Midbrain (tissue), 1 donor: ENCODE measurements at places on chromosomes 3 and 15.

DNA sequence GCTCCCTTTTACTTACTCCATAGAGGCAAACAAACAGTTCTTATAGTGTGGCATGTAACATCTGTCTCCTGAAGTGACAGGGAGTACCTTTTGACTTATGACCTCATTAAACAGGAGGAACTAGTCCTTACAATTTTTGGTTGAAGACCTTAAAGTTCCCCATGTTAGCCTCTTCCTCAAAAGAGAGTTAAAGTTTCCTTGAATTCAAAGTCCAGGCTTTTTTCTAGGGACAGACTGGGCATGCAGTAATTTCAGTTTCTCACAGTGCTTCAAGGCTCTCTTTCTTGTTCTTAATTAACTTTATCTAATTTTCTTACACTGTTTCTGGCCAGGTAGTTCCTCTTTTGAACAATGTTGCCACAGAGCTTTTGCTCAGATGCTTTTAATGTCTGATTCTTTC lies 12.1 kb downstream of the GOLM2 start:
- no peak for DNase-seq

- no peak for DNase-seq
Observed at GRCh38 chr3:129881261-129881660, 12.2 kb downstream of the TMCC1 start.

- no peak for DNase-seq
Observed at GRCh38 chr15:45523166-45523460, 558 bp upstream of the SLC30A4 start.

- DNase-seq = no peak
Observed at GRCh38 chr3:153138276-153139210, 23.5 kb upstream of the RAP2B start.

DNA sequence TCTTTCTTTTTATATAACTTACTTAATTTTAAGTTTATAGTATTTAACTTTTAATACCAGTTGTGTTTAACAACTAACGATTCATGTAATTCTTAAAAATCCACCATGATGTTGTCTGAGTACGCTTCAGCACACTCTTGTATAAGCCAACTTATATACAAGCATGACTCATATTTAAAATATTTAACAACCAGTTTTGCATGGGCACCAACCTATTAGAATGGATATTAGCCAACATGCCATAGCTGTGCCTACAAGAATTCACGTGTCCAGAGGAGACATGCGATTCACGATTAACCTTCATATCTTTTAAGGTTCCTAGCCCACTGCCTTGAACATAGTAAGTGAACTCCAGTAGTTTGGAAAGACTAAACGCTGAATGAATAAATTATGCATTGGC lies 1023.2 kb downstream of the TBL1XR1 start:
- no peak for DNase-seq

- peak; percentile 9 for DNase-seq
Observed at GRCh38 chr3:149368674-149369497, 8.6 kb downstream of the TM4SF1 start.

GRCh38 chr3:153162513-153163392 lies 727 bp downstream of the RAP2B start:
- peak; percentile 10 for DNase-seq

DNA sequence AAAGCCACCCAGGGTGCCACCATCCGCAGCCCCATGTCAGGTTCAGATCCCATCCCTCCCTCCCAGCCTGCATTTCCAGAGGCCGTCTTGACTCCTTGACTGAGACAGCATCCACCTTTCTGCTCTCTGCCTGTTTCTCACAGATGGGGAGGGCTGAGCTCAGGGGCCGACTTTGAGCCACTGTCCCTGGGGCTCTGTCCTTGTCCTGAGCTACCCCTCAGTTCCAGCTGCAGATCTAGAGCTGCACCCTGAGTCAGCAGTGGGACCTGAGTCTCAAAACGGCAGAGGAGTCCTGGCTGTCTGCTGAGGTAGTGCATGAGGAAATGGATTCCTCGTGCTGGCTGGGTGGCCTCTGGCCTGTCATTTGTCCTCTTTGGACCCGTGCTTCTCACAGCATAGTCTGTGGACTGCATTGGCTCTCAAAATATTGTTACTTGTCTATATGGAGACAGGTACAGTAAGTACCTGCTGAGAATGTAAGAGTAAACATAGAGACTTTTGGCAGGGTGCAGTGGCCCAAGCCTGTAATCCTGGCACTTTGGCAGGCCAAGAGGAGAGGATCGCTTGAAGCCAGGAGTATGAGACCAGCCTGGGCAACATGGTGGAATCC lies 22.3 kb downstream of the RPLP1 start:
- DNase-seq = no peak

- DNase-seq = no peak
Observed at GRCh38 chr3:12318758-12319621, 30.1 kb downstream of the PPARG start.

- DNase-seq = no peak
Observed at GRCh38 chr15:67329984-67330733, 75.6 kb downstream of the IQCH start.

DNA sequence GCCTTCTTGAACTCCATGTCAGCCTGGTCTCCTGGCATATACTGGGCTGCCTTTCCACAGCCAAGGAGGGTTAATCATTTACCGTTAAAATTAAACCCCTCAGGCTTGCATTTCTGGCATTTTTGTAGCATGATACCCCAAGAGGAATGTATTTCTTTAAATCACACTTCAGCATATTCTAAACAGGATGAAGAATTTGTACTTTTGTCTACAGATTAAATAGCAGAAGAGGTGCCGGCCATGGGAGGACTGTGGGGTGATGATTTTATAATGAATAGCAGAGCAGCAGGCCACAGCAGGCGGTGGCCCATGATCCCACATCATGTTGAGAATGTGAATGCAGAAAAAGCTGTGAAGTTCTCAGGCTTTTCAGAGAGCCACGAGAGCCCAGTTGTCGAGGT lies 90.2 kb downstream of the ARNT2 start:
- no peak for DNase-seq

- DNase-seq = no peak
Observed at GRCh38 chr3:184556582-184557347, 4.8 kb upstream of the EPHB3 start.

DNA sequence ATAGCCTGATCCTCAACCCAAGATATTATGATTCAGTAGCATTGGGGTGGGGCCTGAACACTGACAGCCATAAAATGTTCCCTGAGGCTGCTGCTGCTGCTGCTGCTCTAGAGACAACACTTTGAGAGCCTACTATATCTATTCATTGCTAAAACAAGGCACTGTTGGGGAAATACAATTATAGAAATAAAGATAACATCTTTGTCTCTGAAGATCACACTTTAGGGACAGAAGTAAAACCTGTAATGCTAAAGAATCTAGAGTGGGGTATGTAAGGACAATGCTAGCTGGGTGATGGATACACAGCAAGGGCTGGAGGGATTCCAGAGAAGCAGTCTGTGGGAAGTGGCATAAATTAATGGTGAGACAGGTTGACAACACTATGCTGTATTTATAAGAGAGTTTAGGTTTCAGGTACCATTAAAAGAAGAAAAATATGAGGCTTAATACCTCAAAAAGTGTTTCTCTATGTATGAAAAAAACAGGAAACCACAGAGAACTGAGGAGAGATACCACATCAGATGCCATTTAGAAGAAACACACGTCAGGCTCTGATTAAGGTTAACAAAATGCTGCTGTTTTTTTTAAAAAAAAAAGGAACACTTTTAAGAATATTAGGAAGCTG lies 115.9 kb downstream of the CBLB start:
- no peak for DNase-seq

GRCh38 chr3:126880901-126881300 lies 102.0 kb upstream of the PLXNA1 start:
- no peak for DNase-seq

- no peak for DNase-seq
Observed at GRCh38 chr15:52493968-52494367, 34.7 kb downstream of the MYO5A start.

DNA sequence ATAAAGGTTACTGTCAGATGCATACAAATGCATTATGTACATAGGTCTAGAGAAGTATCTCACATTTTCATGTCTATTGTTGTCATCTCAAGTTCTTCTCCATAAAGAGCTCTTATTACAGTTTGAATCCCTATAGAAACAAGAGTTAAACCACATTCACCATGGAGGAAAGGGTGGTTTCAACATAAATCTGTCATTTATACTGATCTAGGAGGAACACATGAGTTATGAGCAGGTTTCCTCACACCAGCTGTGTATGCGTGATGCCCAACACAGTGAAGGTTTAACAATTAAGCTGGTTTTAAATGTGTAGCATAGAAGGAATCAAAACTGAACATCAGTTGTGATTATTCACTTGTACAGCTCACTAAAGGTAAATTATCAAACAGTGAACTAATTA lies 251.7 kb downstream of the KCNMB2 start:
- DNase-seq = no peak

- DNase-seq = no peak
Observed at GRCh38 chr3:4438296-4438695, 28.8 kb downstream of the SUMF1 start.

- DNase-seq = no peak
Observed at GRCh38 chr3:177127008-177127407, 70.3 kb downstream of the TBL1XR1 start.

DNA sequence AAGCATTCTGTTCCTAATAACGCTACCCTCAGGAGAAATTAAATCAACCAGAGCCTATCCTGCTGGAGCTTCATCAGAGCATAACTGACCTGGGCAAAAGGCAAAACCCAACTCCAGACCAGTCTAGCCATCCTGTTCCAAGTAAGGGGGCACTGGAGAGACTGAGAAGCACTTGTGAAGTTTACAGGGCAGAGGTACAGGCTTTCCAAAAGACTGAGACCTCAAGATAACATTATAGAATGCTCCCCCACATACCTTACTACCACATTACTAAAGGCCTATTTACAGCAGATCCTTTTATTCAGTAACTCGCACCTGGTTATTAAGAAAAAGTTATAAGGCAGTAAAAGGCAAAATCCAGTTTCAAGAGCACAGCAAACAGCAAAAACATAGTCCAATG lies 35.5 kb downstream of the RFX7 start:
- no peak for DNase-seq

DNA sequence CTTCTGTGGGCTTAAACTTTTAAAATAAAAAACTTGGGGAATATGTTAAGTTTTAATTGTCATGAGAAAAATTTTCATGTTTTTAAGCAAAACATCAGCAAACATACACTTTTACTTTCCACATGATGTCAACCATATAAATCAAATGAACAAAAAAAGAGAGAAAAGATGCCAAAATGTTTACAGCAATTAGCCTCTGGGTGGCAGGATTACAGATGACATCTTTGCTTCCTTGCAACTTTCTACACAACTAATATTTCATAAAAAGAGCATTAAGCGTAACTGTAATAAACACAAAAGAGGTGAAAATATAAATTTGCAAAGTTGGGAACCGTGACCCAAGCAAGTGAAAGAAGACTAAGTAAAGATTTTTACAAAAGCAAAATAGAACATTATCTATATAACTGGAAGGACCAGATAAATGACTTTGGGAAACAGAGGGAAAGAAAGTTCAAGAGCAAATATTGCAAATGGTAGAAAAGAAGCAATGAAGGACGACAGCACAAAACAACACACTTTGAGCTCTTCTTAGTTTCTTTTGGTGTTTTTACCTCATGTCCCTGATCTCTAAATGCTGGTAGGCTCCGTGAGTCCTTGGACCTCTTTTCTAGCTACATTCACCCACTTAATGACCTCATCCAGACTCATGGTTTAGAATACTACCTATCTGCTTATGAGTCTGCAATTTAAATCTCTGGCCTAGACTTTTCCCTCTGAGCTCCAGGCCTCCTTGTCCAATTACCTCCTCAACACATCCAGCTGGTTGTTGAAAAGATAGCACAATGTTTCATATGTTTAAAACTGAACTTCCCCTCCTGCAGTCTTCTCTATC lies 9.4 kb downstream of the TP53BP1 start:
- peak; percentile 9 for DNase-seq

- DNase-seq = no peak
Observed at GRCh38 chr3:105987809-105988208, 119.0 kb upstream of the CBLB start.

DNA sequence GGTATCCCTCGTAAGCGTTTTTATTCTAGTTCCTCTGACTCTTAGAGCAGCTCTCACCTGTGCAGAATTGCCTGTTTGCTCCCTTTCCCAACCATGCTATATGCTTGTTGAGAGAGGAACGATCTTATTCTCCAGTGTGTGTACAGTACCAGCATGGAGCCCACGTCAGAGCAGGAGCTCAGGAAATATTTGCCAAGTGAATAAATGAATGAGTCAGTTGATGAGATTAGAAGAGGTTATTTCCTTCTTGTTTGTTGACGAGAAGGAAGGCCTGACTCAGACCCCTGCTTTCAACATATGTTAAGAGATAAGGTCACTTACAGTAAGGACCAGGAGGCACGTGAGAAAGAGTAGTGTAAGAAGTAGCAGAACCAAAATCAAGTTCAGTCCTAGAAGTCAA lies 106.3 kb upstream of the ABHD17C start:
- DNase-seq = no peak

DNA sequence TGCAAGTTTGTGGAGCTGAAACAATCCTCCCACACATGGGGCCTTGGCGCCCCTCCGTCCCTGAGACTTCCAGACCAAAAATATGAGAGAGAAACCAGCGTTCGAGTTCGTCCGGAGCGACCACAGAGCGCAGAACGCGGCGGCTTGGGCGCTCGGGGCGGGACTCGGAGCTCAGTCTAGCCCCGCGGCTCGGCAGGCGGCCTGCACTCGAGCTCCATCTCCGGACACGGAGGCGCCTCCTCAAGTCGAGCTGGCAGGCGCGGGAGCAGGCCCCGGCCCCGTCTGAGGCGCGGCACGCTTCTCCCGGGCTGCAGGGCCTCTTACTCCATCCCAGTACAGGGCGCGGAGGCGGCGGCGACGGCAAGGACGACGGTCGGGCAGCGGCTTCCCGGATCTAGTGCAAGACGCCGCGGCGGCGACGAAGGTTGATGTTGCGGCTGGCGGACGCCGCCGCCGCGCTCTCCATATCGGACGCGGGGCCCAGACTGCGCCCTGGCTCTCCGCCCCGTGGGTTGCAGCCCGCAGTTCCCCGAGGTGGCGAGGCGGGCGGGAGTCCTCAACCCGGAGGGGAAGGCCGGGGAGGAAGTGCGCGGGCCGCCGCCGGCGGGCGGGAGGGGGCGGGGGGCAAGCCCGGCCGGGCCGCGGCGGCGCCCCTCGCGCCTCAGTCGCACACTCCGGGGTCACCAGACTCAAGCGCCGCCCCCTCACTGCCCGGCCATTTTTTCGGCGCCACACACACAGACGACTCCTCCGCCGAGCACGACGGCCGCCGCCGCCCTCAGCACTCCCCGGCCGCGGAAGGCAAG lies 674 bp downstream of the MSL2 start:
- peak; percentile 85 for DNase-seq

- no peak for DNase-seq
Observed at GRCh38 chr3:124325248-124325647, 333.3 kb upstream of the ROPN1 start.

- no peak for DNase-seq
Observed at GRCh38 chr3:128917291-128917690, 37.9 kb downstream of the ACAD9 start.

- no peak for DNase-seq
Observed at GRCh38 chr3:122893282-122893681, 98.4 kb downstream of the SLC49A4 start.

DNA sequence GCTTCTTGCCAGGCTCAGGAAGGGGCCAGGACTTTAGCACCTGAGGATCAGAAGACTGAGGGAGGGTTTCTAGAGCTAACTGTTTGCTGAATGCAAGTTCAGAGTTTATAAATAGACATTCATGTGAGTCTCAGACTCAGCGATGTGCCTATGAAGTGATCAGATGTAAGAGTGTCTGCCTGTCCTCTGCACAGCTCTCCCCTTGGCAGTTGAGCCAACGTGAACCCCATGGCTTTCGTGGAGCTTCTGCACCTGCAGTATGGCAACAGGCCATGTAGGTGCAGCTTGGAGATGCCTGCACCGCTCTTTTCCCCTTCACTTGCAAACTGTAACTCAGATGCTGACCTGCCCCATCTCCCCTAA lies 141.9 kb downstream of the CHDH start:
- DNase-seq = no peak
